ENCODE measurements at places on chromosomes 11 and 22.

DNA sequence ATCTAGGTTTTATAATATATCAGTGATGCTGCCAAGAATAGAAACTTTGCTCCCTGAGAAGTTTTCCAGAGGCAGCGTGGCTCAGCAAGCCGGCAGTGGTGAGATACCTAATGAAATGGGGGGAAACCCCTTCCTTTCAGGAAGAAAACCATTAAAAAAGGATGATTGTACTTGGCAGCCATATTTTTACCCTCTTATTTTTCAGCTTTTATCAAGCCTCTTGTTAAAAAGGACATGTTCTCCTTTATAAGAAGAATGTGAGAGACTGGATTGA is 9.0 kb upstream of the ME3 start:
- DNase-seq: no peak

GRCh38 chr11:23370580-23371275 is 510.5 kb upstream of the CCDC179 start:
- no peak for DNase-seq

- DNase-seq: no peak
These were observed 3.6 kb upstream of the FBXO3 start for GRCh38 chr11:33777906-33778305.

DNA sequence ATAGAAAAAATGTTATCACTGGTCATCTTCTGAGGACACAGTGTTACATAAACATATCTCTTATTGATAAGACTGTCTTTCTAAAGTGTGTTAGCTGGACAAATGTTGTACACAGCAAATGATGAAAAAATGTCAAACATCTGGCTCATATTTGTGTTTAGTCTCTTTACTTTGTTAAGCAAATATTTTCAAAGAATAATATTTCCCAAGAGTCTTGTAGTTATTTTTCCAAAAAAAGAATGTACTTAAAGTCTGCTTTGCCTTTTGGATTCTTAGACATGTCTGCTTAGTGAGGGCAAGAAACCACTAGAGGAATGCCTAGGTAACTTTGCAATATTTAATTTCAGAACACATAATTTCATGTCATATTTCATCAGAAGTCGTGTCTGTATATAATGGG is 23.9 kb upstream of the CCDC179 start:
- DNase-seq: no peak

- no peak for DNase-seq
These were observed 55.5 kb downstream of the ABTB2 start for GRCh38 chr11:34302046-34302921.

All from right forelimb (tissue), 1 donor.